Activated T-helper 17 cell treated with anti-CD3 and anti-CD28 coated beads, Interleukin-2, amount 50 U/mL, for 72 hours (primary cell): ENCODE measurements at places on chromosomes 5 and 9. TPM values are rescaled to one million over a fixed set of nuclear protein-coding genes. Genes with fewer than 3 reads are reported as not detected.

LRRC14B gene
- total RNA-seq = not detected

GRCh38 chr5:120538644-120539043 is 74.5 kb downstream of the PRR16 start:
- ATAC-seq = no peak

S1PR3 gene
- not detected for total RNA-seq

PCDHGA12 gene
- total RNA-seq = not detected

LMBRD2 gene
- 11.6 TPM for total RNA-seq

- ATAC-seq = no peak
Observed at GRCh38 chr9:88953381-88954029, 37.8 kb upstream of the S1PR3 start.

GRCh38 chr9:70080481-70081119 is 37.0 kb downstream of the MAMDC2 start:
- peak; percentile 45 for ATAC-seq

DNA sequence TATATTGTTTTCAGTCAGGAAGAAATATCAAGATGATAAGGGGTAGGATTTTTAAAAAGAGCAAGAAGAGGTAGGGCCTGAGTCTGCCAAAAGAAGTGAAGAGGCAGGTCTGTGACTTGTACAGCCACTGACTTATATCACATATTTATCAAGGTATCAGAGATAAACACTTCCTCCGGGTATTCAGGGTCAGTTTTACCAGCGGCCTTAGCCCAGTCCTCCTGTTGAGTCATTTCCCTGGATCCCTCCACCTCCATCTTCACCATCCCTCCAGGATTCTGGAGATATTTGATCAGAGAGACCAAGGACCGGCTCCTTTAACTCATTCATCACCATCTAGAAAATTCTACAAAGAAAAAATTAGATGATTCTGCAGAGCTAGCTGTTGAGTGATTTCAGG is 375.7 kb upstream of the TUSC1 start:
- no peak for ATAC-seq

DNA sequence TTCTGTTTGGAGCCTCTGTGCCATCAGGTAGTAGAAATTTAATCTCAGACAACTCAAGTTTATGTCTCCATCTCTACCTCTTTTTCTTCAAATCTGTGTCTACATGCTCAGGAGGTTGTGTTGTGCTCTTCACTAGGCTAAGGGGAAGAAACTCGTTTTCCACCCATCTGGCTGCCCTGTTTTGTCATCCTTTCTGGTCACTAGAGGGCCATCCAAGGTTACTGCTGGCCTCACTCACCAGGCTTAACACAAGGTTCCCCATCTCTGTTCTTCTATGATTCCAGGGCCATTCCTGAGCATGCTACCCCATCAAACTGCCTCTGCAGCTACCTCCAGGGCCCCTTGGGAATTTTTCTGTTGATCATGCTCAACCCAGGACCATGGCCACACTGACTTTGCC is 213.3 kb upstream of the FBXL7 start:
- no peak for ATAC-seq

DNA sequence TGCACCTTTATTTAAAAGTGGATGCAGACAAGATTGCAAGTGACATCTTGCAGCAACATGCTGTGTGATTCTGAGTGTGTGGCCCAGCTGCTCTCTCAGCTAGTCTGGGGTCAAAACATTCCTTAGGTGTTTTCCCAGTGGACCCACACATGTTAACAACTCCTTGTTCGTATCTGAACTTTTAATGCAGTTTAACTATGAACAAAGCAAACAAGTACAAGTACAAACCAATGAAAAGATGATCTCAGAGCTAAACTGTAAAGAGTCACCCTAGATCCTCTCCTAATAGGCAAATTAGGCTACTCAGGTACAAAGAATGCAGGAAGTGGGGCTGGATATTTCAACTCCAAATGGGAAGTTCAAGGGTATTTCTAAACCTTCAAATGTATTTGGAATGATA is 108.4 kb downstream of the ENTREP1 start:
- ATAC-seq = no peak

DNA sequence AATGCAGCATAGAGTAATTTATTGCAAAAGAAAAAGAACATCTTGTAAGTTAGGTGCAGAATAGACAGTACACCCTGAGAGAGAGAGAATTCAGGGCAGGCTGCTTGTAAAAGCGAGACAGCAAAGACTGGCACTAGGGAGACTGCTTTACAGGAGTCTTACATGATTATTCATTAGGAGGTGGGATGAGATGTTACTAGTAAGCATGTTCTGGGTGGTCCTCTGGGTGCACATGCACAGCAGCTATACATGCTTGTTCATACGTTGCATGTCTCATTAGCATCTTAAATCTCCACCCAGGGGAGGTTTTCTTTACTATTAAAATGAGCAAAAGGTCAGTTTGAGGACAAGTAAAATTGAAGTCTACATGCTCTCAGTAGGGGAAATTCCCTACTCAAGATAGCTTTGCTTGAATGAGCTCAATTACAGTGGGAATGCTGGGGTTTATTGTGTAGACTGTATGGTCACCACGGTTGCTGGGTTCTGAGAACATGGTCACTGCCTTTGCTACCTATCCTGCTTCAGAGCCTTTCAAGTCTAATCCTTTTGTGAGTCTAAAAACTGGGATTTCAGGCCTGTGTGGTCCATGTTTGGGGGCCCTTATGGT is 60.6 kb downstream of the RGS7BP start:
- ATAC-seq = no peak

DNA sequence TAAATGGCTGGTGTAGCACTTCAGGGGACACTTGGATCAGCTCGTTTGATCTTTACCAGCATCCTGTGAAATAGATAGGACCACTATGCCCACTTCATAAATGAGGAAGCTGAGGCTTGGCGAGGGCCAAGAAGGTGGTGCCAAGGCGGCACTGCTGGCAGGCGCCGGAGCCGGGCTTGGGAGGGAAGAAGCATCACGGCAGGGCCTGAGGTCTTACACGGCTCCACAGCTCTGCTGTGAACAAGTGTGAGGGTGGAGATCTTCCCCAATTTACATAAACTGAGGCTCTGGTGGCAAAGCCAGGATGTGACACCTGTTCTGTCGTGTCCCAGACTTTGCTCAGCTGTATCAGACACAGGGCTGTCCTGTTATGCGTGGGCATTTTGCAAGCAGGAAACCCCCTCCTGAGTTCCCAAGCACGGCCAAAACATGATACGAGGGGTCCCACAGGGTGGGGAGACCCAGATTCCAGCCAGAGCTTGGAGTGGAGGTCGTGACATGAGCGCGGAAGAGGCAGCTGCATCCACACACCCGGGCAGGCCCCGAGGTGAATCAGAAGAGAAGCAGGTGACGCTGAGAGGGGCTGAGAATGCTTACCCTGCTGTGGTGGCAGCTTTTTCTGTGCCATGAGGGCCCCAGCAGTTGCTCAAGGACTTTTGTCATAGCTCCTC is 117.5 kb upstream of the BOD1 start:
- ATAC-seq = no peak

DNA sequence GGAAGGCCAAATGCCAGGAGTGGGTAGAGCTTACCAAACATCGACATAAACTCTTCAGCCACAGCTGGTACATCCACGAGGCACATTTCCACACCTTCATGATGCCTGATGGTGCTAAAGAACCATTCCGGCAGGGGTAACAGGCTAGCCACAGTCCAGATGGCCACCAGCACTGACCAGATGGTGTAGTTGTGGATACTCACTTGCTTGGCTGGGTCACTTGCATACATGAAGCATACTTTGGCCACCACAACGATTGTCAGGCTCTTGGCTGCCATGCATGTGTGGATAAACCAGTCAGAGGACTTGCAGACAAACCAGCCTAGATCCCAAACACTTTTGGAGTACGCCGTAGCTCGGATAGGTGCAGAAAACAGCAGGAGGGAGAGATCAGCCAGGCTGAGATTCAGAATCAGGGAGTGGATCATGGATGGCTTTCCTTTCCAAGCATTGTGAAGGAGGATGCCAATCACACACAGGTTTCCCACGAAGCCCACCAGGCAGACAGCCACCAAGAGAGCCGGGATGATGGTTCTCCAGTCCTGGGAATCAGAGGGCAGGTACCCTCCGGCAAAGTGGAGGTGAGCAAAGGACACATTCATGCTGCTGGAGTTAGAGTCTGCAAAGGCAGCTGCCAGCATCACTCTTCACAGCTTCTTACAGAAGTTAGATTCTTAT is 378 bp downstream of the GPR151 start:
- no peak for ATAC-seq

CRHBP gene
- total RNA-seq = 0.19 TPM

GRCh38 chr9:89712283-89712682 is 107.5 kb downstream of the GADD45G start:
- no peak for ATAC-seq
